Hypothalamus (tissue), 51 donors: ENCODE measurements at places on chromosomes 16 and 17.

DNA sequence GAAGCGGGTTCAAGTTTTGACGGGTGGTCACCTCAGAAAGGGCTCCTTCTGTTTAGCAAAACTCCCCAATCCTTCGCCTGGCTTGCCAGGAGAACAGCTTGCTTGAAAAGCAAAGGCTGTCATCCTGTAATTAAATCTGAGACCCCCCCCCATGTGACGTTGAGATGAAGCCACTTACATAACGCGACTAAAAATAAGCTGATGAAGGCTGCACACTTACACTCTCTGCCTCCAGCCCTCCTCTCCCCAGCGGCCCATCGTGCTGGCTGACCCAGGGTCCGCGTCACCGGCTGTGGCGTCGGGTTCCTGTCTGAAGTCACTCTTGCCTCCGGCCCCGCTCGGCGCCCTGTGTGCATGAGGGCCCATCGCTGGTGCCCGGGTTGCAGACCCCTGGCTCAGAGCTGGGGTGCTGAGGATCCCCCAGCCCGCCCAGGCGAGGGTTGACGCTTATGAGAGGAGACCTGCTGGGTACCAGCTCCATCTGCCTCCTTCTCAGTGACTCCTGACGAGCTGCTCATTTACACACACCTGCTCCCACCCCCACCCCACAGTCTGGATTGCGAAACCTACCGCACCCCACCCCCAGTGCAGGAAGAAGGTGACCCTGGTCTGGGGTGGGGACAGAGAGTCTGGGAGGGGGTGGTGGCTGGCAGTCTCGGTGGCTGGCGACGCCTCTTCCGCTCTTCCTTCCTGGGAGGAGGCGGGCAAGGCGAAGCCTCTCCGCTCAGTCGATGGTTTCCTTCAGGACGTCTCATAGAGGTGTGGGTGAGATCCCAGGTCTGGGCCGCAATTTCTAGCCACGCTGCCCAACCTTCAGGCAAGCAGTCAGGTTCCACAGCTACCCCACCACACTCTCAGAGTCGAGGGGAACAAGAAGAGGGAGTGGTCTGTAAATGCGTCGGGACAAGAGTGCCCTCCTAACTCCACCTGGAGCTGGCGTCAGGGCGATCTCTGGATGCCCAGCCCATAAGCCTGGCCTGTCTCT, 3.1 kb upstream of the BAIAP2 start:
- DNase-seq, result no peak

DNA sequence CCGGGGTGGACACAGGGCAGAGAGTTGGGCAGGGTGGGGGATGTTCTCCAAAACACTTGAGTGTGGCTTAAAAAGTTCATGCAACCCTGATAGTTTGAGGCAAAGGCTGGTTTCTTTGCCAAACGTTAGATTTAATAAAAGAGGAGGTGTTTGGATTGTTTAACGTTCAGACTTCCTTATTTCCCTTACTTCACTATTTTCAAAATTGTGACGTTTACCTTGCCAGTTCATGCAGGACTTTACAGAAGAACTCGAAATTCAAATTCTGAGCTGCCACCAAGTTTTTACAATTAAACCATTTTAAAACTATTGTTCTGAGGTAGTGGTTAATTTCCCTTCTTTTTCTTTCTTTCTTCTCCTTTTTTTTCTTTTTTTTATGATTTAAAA, 5.5 kb downstream of the SEC14L1 start:
- no peak for DNase-seq

DNA sequence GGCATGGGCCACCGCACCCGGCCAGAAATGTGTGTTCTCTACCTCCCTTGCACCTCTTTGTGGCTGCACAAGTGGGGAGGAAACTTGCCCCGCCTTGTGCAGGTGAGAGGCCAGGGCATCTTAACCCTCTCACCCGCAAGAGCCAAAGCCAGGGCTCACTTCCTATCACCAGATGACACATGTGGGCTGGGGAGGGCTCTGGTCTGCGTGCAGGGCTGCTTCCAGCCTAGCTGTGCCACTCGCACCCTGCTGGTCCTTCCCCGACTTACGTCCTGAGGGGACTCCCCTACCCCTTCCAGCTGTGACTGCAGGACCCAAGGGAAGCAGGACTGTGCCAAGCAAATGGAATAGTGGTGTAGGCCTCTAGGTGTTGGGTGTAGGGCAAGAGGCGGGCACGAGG, 6.9 kb downstream of the MIEF2 start:
- no peak for DNase-seq

GRCh38 chr17:4205917-4206316, 57.9 kb downstream of the ANKFY1 start:
- DNase-seq, result no peak

- DNase-seq, result no peak
Measured at GRCh38 chr17:79629548-79630049, 18.7 kb upstream of the RBFOX3 start.

- no peak for DNase-seq
Measured at GRCh38 chr17:2796164-2797125, at the start of gene RAP1GAP2. RAP1GAP2 (plus strand) TSS chr17:2796438; CDS start chr17:2796528, 90 bp downstream.

- DNase-seq, result no peak
Measured at GRCh38 chr17:37647856-37648255, 4.6 kb upstream of the DDX52 start.

GRCh38 chr16:14187517-14188338, 116.6 kb downstream of the MRTFB start:
- DNase-seq, result no peak

- DNase-seq, result no peak
Measured at GRCh38 chr17:79902146-79902791, 63.0 kb upstream of the CBX4 start.

GRCh38 chr17:70752966-70753467, 583.7 kb downstream of the KCNJ2 start:
- DNase-seq, result no peak

DNA sequence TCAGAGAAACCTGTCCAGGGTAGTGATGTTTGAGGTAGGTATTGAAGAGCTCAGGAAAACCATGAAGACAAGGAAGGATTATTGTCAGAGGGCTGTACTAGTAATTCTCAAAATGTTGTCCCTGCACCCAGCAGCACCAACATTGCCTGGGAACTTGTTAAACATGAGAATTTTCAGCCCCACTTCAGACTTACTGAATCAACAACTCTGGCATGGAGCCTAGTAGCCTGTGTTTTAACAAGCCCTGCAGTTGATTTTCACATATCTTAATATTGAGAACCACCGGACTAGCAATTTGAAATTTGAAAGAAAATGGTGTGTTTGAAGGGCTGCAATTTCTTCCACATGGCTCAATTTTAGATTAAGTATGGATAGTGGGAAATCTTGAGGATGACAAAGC, 2.8 kb upstream of the KIF2B start:
- no peak for DNase-seq

- DNase-seq, result no peak
Measured at GRCh38 chr17:46195939-46196716, 2.9 kb upstream of the KANSL1 start.

DNA sequence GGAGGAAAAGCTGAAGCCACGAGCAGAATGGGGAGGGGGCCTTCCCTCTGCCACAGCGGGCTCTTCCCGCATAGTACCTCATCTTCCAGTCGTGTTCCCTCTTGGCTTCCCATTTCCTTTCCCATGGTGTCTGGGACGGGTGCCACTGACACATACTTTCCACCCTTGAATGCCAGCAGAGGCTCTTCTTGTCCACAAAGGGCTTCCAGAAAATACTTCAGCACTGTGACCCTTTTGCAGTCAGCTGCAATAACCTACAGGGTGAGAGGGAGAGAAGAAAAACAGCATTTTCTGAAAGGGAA, 30.7 kb downstream of the HIC1 start:
- DNase-seq, result no peak
